ENCODE measurements at places on chromosomes 2 and 18.

DNA sequence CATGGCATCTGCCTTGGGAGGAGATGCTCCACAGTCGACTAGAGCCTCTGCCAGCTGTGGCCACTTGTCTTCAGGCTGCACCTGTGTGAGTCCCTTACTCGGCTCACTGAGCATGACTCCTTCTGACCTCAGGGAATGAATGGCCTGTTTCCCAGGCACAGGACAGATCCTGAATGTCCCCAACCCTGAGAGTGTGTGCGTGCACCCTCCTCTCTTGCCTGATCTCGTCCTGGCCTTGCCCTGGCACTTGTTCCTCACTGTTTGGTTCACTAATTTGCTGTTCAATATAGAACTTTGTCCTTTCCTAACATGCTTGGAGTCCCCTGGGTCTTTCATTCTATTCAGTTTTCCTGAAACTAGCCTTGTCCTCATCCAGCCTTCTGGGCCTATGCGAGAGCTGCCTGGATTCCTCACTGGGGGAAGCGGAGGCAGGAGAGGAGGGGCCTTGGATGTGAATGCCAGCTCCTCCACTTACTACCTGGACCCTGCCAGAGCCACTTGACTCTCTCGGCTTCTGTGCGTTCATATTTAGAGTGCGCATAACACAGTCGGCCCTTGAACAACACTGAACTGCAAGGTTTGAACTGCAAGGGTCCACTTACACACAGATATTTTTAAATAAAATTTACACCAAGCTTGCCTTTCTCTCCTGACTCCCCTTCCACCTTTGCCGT is 184.8 kb downstream of the ACKR3 start:
- no peak for DNase-seq

GRCh38 chr2:219626540-219626939 is 890 bp upstream of the SLC4A3 start:
- DNase-seq = no peak

- no peak for DNase-seq
Observed at GRCh38 chr2:144548532-144549191, 28.7 kb upstream of the ZEB2 start.

DNA sequence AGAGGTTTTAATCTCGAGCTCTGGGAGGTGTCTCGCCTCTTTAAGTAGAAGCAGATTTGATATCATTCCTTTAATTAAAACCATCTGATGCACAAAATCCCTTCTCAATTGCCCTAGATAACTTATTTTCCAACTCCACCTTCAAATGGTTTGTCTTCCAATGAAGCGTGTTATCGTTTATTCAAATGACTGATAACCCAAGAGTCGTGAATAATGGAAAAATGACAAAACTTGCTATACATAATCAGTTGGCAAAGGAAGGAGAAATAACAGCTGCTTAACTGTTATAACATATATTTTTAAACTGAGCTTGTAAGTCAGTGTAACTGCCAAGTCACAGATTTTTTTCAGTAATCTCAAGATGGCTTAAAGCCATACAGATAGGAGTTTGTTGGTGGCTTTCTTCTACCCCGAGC is 144.6 kb downstream of the QPCT start:
- DNase-seq = no peak

DNA sequence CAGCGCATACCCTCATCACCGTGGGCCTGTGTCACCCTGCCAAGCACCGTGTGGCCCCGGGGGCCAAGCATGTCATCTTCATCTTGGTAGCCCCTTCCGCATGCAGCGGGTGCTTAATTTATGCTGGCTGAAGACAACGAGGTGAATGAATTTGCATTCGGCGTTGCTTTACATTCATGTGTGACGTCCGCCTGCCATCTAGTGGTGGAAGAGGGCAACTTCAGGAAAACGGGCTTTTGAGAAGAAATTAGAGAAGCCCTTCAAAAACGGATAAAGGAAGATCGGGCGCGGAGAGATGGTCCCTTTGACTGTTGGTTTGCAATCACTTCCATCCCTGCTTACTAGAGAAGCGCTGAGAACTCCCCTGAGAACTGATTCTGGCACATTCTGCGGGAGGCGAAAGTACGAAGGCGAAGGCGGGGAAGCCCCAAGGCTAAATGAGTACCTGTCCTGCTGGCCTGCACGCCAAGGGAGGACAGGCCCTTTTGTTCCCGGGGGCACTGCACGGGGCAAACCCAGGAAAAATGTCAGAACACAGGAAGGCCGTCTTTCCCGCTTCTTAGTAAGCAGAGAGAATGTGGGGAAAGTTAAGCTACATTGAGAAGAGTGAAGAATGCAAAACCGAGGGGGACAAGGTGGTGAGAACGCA is 145.9 kb downstream of the ZNF516 start:
- no peak for DNase-seq

GRCh38 chr18:46051731-46052461 is 20.2 kb downstream of the PSTPIP2 start:
- DNase-seq = no peak

DNA sequence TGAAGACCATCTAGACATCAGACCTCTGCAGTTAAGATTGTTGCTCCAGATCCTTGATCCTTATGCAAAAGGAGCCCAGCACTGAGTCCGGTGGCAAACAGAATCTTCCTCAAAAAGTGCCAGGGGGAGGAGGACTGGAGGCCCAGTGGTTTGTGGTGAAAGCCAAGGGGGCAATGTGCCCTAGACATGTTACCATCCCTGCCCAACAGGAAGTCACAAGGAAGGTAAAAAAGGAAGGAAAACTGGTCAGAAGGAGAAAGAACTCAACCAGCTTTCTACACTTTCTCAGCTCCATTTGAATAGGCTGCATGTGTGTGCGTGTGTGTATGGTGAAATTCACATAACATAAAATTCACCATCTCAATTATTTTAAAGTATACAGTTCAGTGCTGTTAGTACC is 25.0 kb upstream of the KDM3A start:
- DNase-seq = no peak

DNA sequence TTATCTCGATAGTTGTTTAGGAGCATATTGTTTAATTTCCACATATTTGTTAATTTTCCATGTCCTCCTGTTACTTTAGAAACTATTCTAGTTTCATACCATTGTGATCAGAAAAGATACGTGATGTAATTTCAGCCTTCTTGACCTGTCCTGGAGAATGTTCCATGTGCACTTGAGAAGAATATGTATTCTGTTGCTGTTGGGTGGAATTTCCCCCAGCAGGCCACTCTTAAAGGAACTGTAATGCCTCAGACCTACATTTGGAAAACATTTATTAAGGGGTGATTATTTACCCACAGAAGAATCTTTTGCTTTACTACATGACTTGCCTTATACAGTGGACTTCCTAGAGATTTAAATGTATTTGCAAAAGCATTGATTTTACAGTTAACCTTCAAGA is 55.5 kb downstream of the LIMS1 start:
- DNase-seq = no peak

DNA sequence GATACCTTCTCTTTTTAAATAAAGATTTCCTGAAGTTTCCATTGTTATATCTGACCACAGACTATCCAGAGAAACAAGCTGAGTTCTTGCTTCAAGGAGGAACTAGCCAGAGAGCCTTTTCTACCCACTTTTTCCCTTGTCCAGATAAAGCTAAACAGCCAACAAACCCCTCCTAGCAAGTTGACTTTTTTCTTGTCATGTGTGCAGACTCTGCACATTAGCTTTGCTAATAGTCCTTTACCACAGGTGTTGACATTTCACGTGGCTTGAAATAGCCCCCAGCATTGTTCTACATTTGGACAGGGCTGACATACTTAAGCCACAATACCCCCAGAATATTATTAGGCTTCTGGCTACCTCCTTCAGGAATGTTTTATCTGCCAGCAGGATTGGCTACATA is 40.7 kb downstream of the PCBP1 start:
- no peak for DNase-seq

DNA sequence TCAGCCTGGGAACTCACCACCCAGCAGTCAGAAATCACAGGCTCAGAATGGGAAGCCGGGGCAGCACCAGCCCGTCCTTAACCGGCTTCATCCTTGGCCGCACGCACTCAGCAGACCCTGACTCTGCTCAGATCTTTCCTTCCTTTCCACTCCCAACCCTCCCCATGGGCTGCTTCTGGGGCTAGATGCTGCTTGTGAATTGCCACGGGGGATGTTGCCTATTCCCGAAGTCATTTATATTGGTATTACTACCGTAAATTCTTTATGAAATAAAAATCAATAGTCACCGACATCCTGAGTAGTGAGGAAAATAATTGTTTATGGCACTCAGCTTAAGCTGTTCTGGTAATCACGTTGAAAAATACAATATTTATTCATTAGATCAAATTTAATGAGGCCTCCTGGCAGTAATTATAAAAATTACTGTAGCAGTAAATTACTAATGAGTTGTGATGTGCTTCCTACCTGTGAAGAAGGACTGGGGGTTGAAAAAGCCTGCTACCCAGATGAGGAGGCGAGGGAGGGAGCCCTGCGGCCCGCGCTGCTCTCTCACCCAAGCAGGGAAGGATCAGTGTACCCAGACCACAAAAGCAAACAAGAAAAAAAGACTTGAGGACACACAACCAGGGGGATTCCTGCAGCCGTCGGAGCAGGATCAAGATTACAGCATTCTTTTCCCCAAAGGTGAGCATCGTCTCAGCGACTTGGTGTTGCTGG is 31.5 kb downstream of the CDCA7 start:
- no peak for DNase-seq

DNA sequence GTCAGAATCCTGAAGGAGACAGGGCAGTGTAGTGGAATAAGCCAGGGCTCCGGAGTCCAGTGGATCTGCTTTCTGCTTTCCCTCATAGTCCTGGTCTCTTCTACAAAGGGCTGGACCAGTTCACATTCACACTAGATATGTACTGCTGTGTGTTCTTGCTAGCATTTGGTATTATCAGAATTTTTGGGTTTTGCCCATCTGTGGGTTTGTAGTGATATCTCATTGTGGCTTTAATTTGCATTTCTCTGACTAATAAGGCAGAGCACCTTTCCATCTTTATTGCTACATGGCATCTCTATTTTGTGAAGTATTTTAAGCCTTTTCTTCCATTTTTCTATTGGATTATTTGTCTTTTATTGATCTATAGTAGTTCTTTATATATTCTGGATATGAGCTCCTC is 114.8 kb downstream of the DIS3L2 start:
- no peak for DNase-seq

DNA sequence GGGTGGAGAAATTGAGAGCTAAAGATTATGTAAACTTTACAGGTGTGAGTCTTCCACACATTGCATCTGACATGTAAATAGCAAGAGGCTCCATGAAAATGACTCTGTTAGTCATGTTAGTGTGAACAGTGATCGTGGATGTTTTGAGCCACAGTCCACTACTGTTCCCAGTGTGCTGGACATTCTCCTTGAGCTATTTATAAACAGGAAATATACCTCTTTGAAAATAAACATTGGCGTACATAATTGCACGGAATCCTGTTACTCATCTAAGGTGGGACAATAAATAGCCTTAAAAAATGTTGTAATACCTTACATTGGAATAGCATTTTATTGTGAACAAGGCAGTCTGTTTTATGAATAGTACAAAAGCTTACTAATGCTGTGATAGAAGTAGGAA is 37.0 kb downstream of the LIMS1 start:
- DNase-seq = no peak

- no peak for DNase-seq
Observed at GRCh38 chr18:12317664-12318333, 9.8 kb downstream of the TUBB6 start.

DNA sequence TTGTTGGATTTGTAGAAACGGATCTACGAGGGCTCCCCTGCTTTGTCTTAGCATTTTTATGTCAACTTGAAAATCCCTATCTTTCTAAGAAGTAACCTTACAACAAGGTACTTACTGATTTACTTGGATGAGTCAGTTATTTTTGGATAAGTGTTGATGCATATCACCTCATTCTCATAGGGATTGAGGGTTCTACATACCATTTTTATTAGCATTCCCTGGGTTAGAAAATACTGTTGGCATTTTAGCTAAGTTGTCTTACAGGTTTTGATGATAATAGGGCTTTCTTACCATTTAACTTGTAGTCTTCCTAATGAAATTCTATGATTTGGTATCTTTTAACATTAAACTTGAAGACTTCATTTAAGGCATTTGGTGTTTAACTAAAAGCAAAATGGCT is 125.2 kb downstream of the UBE2E3 start:
- no peak for DNase-seq

GRCh38 chr2:68368654-68369336 is 3.7 kb downstream of the PLEK start:
- peak; percentile 62 for DNase-seq

GRCh38 chr2:200383380-200384110 is 77.1 kb downstream of the SPATS2L start:
- peak; percentile 41 for DNase-seq

DNA sequence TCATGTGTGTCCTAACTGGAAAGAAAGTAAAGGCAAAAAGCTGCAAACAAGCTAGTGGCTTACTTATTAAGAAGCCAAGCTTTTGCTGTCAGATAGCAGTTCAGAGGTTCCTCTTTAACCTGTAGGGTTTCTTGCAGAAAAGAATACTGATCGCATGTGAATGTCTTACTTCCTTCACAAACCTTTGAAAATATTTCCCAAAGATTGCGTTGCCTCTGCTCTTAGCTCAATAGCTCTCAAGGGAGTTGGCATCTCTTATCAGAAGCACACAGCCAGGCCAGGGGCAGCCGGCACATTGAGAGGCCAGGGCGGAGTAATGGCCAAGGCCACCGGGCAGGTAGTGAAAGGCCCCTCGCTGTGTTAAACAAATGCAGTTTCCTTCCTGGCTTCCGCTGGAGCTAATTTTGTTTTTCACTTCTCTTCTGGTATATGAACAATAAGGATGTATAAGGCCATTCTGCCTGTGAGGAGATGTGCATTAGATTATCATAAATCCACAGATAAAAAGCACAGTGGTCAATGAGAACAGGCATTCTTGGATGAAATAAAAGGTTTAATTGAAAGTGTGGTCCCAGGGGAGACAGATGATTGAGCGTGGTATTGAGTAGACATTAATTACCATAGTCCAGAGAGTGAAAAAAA is 542.4 kb upstream of the NRP2 start:
- DNase-seq = no peak

DNA sequence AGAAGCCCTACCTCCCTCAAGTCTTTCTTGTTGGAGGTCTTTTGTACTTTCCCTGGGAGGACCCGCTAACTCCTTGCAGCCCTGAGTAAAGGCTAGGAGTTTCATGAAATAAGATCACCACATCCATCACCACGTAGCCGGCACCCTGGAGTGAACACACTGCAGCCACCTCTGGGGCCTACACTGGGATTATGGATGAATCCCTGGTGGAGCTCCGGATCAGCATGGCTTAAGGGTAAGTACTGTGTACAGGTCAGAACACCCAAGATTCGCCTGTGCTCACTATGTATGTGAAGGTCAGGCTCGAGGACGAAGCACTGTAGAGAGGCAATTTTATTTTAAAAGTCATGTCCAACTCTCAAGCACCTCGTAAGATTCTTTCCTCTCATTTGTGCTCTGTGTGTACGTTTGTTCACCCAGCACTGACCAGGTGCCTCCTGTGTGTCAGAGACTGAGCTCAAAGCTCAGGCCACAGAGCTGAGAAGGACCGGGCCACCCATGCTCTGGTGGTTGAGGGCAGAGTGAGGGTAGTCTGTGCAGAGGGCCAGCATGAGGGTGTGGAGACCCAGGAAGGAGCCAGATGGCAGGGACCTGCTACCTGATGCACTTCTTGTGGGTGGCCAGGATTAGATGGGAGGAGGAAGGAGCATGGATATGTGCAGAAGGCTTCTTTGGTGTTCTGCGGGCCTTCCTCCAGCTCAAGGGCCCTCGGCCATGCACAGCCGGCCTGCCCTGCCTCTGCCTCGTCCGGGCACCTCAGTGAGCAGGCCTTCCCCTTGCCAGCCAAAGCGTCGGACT is 66.7 kb upstream of the TFCP2L1 start:
- no peak for DNase-seq

Data from AG09309 (cell line).